ENCODE measurements at places on chromosomes 12 and 14. TPM values are rescaled to one million over a fixed set of nuclear protein-coding genes. Genes with fewer than 3 reads are reported as not detected.

Gene CISTR
- 0.22 TPM for polyA plus RNA-seq

Gene SMCO2
- polyA plus RNA-seq, result 0.77 TPM

- no peak for DNase-seq
Observed at GRCh38 chr14:55146425-55146824, 17.4 kb downstream of the LGALS3 start.

DNA sequence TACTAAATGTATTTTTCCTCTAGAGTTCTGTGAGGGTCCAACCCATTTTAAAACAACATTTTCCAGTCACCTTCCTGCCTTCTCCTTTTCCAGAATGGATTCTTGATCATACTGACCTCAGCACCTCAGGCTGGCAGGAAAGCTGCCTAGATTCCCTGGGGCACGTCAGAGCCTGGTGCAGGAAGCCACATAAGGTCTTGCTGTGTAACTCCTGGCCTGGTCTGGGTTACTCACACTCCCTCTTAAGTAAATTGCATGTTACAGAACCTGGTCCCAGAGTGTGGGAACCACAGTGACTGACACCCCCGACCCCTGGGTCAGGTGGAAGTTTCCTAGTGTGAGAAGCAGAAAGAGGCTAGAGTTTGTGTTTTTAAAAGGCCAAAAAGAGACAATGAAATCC, 209.8 kb downstream of the SPTSSA start:
- DNase-seq, result no peak

- no peak for DNase-seq
Observed at GRCh38 chr14:95614349-95614748, 71.9 kb upstream of the TCL1B start.

- no peak for DNase-seq
Observed at GRCh38 chr12:92445253-92446082, 257.3 kb upstream of the PLEKHG7 start.

DNA sequence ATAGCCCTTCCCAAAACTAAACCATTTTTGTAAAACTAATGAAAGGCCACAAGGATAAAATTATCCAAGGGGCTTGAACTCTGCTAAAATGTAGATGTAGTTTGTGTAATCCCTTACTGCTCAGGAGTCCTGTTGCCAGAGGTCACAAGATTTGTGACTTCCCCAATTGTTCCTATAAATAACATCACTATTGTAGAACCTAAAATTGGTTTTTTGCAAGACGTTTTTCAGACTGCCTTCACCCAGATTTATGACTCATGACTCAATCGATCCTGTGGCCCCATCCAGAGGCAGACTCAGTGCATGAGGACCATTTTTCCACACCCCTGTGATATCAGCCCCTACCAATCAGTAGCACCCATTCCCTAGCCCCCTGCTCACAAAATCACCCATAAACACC, 61.5 kb upstream of the RASSF8 start:
- no peak for DNase-seq

DNA sequence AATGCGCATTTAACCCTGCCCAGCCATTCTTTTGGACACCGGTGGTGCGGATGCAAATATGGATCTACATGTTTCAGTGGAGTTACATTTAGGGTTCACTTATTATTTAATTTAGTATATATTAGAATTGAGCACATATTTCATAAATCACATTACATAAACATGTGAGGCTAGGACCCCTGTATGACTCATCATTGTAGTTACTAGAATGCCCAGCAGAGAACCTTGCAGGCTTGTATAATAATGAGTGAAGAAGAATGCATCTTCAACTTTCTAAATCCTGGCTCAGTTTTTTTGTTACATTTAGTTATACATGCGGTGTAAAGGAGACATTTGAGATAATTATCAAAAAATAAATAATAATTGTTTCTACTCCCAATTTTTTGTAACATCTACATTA, 369.0 kb downstream of the ATP23 start:
- DNase-seq, result no peak
